ENCODE measurements at places on chromosomes 12 and 14.

DNA sequence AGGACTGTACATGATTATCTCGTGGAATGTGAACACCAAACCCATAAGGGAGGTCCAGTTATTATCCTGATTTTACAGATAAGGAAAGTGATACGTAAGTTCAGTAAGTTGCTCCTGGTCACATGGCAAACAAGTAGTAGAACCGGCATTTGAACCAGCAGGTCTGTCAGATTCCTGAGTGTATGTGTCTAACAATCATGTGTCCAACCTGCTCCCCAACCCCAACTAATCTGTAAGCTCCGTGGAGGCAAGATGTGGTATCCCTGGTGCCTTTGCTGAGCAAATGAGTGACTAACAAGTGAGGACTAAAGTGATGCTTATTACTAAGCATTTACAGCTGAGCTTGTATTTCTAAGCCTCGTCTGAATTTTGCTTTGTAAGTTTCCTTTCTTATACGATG, 65.9 kb downstream of the PTPN21 start:
- no peak for DNase-seq

DNA sequence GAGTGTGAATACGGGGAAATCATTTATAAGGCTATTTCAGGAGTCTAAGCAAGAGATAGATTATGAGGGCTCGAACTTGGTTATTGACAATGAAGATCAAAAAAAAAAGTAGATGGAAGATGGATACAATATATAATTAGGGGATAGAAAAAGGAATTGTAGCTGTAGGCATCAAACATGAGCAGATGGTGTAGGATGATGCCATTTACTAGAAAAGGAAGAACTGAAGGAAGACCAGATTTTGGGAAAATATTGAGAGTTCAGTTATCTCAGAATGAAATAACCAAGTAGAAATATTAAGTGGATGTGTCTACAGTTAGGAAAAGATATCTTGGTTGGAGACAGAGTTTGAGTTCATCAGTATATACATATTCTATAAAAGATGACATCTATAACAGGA, 109.6 kb downstream of the CNTN1 start:
- no peak for DNase-seq

DNA sequence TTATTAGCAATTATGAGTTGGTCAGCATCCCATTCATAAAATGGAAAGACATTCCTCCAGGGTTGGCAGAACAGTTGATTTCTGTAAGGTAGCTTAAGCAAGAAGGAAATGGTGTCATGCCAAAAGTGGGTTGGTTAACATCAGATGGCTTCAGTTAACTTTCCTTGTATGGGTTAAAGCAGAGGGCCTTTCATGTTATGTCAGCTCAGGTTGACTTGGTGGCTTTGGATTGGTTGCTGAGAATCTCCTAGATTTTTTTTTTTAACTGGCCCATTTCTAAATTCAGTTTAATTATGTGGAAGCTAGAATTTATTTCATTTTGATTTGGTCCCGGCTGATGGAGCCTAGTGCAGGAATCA, 87.8 kb downstream of the BBS10 start:
- DNase-seq: no peak

GRCh38 chr14:54278087-54278486, 118.7 kb upstream of the CDKN3 start:
- DNase-seq: no peak

- DNase-seq: no peak
Measured at GRCh38 chr14:24595073-24595808, 14.2 kb downstream of the GZMH start.
